ENCODE measurements at places on chromosomes 6 and 20.
A peak's percentile ranks its signal among the peaks of the same experiment; 100 is the strongest.

GRCh38 chr6:75458895-75459294 lies 34.7 kb downstream of the FILIP1 start:
- peak; percentile 64 for DNase-seq

- no peak for DNase-seq
Observed at GRCh38 chr6:161050134-161050765, 58.7 kb downstream of the MAP3K4 start.

DNA sequence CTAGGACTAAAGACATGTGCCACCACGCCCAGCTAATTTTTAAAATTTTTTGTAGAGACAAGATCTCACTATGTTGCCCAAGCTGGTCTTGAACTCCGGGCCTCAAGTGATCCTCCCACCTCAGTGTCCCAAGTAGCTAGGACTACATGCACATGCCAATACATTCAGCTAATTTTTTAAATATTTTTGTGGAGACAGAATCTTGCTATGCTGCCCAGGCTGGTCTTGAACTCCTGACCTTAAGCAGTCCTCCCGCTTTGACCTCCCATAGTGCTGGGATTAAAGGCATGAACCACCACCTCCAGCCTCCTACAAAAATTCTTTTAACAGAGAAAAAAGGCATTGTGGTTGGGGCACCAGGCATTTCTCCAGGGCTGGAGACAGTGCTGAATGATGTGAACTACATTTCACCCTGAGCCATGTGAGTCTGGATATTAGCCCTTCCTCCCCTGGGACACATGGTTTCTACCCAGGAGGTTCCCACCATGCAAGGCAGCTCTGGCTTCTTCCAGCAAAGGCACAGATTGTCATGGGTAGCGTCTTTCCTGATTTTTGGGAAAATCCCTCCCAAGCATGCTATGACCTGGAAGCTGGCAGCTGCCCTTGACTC lies 36.3 kb upstream of the CMTR1 start:
- DNase-seq, result no peak

DNA sequence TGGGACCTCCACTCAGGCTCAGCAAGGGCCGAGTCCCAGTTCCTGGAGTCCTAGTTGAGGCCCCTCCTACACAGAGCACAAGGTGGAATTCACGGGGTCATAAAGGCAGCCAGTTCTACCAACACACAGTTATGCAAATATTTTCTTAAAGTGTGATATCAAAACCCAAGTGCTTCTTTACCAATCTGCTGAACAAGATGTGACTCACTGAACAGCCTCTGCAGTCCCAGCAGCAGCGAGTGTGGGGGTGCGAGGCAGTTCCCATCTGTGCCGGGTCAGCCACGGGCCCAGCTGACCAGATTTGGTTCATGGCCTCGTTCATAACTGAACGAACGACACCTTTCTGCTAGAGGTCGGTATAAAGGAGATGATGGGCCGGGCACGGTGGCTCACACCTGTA lies 4.5 kb upstream of the TCEA2 start:
- DNase-seq, result peak; percentile 32

DNA sequence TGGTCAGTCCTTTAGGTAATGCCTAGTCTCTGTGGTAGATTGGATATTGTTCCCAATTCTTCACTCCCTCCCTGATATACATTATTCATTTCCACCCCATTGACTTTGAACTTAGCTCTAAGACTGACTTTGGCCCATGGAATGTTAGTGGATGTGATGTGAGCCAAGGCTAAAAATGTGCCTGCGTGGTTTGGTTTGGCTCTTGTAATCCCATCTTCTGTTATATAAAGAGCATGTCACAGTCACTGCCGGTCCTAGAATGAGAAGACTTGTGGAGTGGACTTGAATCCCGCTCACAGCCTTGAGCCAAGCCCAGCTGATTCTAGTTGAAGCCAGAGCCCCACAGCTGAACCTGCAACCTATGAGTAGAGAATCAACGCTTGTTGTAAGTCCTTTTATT lies 23.6 kb upstream of the DNAAF9 start:
- DNase-seq, result no peak

DNA sequence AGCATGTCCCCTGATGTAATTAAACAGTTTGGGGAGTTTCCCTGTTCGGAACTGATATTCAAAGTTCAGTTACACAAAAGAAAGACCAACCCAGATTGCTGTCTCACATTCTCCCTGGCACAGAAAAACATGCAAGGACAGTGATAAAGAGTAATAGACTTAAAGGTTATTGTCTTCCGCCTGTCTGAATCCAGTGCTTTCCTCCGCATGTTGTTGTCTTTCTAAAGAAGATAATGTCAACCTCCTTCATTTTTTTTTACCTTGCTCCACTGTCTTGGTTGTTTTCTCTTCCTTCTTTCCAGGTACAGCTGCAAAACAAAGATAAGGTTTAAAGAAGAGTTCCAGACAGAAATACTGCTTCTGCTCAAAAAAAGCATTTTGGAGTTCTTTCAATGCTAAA lies 284.5 kb downstream of the TRDN start:
- DNase-seq, result no peak

DNA sequence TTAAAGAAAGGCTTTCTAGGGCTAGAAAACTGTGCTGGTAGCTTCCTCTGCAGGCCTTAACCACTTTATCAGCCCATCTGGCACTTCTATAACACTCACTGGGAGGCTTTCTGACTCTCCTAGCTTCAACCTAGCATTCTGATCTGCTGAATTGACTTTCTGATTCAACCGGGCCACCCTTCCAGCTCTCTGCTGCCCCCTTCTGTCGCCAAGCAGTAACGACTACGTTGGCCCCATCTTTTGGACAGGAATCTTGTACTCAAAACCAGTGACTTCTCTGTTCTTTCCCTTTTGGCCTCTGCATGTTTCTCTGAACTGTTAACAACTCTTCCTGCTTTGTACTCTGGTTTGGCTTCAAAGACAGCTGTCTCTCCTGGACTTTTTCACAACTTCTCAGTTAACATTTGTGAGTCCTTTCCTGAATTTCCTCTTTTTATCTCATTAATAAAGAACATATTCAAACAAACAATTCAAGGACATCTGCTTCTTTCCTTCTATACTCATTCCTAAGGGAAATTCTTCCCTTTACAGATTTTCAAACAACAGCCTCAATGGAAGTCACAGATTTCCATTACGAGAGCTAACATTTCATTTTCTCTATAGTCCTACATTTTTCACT lies 43.9 kb upstream of the FAM135A start:
- peak; percentile 55 for DNase-seq

DNA sequence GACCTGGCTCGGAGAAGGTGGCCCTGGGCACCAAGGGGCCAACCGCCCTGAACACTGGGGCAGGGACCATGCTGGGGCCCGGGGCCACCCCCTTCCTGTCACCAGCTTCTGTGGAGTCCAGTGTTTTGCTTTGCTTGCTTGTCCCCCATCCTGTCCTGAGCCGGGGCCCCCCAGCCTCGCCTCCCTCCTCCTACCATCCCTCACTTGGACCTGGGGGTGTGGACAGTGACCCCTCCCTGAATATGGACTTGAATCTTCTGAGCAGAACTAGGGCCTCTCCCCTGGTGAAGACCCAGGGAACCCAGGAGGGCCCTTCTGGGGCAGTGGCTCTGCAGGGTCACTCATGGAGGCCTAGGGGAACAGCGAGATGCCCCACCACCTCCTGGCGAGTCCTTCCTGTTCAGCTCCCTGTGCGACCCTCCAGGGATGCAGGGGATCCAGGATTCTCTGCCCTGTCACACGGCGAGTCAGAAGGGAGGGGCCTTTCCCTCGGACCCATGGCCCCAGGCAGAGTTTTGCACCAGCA lies 41.6 kb downstream of the VSTM2L start:
- DNase-seq, result no peak

DNA sequence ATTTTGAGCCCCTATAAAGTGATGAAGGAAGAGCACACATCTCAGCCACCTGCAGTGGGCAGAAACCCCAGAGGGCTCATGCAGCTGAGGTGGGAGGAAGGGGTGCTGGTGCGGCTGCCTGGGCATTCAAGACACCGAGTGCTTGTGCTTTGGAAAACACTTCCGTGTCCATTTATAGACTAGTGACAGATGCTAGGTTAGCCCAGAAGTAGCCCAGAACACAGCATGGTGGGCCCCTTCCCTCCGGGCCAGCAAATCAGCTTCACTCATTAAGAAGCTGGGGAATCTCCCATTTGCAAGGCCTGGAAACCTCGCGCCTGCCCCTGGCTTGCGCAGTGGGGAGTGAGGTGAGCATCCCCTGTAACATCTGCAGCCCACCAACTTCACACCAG lies 12.9 kb downstream of the BEND3 start:
- DNase-seq, result no peak

DNA sequence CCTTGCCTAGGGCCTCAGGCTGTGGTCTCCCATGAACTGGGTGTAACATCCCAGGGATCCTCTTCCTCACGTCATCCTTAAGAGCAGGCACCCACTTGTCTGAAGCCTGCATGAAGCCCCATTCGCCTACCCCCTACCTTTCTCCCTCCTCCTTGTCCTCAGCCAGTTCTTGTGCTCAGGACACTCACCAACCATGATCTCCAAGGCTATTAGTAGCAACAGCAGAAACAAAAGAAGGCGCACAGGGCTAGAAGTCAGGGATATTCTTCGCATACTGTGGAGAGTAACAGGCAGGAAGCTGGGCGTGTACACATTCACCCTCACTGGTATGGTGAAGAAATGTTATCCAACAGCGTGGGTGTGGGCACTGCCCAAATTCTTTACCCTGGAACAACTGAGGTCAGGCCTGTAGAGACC lies 7.3 kb downstream of the RAET1E start:
- no peak for DNase-seq

DNA sequence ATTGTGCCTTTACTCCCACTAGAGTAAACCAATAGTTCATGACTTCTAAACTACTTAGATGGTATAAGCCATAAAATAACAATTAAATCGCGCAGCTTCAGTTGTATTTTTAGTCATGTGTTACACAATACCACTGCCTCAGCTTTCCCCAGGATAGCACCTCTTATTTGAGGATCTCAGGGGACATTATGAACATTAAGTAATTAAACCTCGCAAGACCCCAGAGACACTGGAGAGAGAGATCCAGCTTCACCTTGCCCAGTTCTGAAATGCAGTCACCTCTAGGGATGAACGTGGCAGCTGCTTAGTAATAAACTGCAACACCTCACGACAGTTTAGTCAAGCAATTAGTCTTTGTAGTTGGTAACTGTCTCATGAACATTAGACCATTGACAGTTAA lies 87.1 kb downstream of the CFAP61 start:
- DNase-seq, result no peak

DNA sequence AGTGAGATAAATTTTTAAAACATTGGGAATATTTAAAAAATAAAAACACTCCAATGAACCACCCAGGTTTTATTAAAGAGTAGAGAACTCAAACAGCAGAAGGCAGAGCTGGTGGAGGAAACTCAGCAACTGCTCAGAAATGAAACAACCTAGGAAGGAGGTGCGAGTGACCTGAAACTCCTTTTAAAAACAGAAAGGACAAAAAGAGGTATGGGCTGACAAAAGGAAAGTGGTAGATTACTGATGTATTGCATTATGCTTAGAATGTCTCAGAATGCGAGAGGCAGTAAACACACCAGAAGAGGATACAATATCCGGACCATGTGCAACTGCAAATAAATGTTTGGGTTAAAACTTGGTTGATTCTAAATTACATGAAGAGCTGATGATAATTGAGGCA lies 97.6 kb downstream of the ESR1 start:
- DNase-seq, result no peak

DNA sequence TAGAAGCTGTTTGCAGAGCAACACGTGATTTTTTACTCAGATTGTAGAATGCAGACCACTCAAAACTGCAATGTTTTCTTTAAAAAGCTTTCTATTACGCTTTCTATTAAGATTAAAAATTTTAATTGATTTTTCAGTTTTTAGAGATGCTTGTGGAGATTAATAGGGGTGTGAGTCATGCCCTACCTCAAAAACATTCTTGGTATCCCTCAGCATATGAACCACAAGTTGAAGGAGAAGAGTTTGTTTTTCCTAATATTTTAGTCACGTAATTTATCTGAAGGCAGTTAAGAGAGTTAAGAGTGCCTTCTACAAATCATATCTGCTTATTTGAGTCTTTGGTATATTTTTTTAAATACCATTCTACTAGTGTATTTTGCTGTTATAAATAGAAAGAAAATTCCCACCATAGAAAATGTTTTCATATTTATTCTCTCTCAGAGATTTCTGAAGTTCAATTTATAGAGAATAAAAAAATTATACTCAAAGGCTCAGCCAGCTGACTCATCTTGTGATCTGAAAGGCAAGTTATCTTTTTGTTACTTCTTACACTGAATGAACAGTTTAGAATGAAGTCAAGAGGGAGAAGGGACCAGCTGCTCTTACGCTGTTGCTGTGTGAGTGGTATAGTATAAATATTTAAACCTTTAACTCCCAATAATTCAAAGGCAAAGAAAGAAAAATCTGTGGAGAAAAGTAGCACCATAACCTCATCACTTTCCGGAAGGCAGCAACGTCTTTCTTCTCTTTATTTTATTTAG lies 7.6 kb downstream of the RIPOR2 start:
- DNase-seq, result no peak

GRCh38 chr6:151440930-151441329 lies 11.0 kb downstream of the RMND1 start:
- DNase-seq, result peak; percentile 48

GRCh38 chr6:70180901-70181599 lies 121.8 kb downstream of the COL9A1 start:
- peak; percentile 16 for DNase-seq

DNA sequence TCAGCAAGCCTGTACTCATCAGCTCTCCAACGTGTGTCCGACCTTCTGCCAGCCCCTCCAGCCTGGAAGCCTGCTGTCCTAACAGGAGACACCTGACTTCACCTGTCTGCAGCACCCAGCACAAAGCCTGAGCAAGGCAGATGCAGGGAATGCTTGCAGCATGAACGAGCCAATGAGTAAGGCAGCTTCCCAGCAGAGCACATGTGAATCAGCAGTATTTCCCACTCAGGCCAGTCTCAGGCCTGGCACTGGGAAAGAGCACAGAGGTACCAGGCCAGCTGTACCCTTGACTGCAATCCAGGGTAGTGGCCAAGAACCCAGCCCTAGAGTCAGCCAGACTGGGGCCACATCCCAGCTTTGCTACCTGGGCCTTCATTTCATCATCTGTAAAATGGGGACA lies 120.8 kb downstream of the MAFB start:
- no peak for DNase-seq

GRCh38 chr6:5851261-5851757 lies 155.4 kb downstream of the NRN1 start:
- peak; percentile 42 for DNase-seq

- no peak for DNase-seq
Observed at GRCh38 chr6:157539421-157539822, 158.4 kb downstream of the ZDHHC14 start.

GRCh38 chr6:85354761-85355618 lies 94.9 kb upstream of the NT5E start:
- peak; percentile 74 for DNase-seq

- DNase-seq, result no peak
Observed at GRCh38 chr6:39419607-39420006, 97.1 kb upstream of the KCNK16 start.

DNA sequence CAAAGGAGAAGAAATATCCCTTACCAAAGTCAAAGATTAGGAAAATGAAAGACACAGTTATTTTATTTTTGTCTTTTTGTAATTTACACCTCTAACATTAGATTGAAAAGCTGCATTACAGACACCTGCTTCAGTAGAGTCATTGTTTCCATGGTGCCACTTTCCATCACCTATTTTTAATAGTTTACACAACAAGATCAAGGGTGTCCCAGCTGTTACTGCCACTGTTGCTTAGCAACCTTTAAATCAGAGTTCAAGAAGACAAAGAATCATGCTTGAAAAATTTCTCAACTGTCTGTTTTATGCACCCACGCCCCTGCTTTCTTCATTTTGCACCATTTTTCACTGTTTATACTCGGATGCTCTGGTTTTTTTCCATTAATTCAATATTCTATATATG lies 668.2 kb upstream of the GJE1 start:
- DNase-seq, result peak; percentile 42

GRCh38 chr6:155155787-155156447 lies 107.9 kb upstream of the CLDN20 start:
- DNase-seq, result no peak
